DND-41 (cell line): ENCODE measurements at places on chromosomes 5 and 9.

- peaks cover 9% of the 10 kb centered on the region for H3K36me3 ChIP-seq
- H3K4me3 ChIP-seq = no peak overlapping the region
- H3K4me1 ChIP-seq = peaks cover 12% of the 10 kb centered on the region
Observed at GRCh38 chr5:83097689-83098231, 20.4 kb downstream of the XRCC4 start.

- peaks cover 4% of the 10 kb centered on the region for H3K27me3 ChIP-seq
- no peak for DNase-seq
- H3K4me3 ChIP-seq = no peak overlapping the region
- no peaks in the 10 kb centered on the region for H3K36me3 ChIP-seq
- no peak overlapping the region for H3K27ac ChIP-seq
Observed at GRCh38 chr5:113680534-113680933, 167.0 kb downstream of the YTHDC2 start.

DNA sequence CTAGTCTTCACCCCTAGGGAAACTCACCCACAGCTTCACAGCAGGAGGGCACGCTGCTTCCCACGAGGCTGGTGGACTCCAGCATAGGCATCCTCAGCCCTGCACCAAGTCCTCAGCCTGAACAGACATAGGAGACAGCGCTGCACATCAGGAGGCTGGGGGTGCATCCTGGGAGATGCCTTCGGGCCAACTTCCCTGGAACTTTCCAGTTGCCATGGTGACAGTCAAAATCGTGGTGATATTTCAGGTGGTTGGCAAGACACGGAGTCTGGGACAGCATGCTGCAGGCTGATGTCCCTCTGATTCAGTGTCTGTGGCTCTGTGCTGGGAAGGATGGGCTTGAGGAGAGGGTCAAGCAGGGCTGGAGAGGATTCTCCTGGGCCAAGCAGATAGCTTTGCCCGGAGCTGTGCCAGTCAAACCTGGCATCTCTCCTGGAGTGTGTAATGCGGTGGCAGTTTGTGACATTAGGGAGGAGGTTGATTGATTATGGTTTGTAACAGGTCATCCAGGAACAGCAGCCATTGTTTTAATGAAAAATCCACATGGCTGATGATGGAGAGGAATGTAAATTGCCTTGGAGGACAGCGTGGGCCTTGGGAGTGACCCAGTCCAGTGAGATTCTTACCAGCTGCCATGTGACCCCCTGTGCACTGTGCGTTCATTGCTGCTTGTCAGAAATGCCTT is 35.6 kb upstream of the SEMA4D start:
- no peaks in the 10 kb centered on the region for H3K27me3 ChIP-seq
- H3K36me3 ChIP-seq = no peaks in the 10 kb centered on the region
- no peak for DNase-seq
- H3K4me3 ChIP-seq = no peak overlapping the region
- H3K4me1 ChIP-seq = peaks cover 81% of the 10 kb centered on the region

GRCh38 chr5:141100243-141100805 is at the start of gene PCDHB3:
PCDHB3 (plus strand) TSS chr5:141100473; CDS start chr5:141100650, 177 bp downstream.
- H3K27me3 ChIP-seq = no peaks in the 10 kb centered on the region
- peak; percentile 28 for DNase-seq
- H3K27ac ChIP-seq = no peak within 1 kb of the TSS
- no peak within 1 kb of the TSS for H3K4me3 ChIP-seq
- H3K36me3 ChIP-seq = no peaks in the 10 kb centered on the region
- no peaks in the 10 kb centered on the region for H3K4me1 ChIP-seq

DNA sequence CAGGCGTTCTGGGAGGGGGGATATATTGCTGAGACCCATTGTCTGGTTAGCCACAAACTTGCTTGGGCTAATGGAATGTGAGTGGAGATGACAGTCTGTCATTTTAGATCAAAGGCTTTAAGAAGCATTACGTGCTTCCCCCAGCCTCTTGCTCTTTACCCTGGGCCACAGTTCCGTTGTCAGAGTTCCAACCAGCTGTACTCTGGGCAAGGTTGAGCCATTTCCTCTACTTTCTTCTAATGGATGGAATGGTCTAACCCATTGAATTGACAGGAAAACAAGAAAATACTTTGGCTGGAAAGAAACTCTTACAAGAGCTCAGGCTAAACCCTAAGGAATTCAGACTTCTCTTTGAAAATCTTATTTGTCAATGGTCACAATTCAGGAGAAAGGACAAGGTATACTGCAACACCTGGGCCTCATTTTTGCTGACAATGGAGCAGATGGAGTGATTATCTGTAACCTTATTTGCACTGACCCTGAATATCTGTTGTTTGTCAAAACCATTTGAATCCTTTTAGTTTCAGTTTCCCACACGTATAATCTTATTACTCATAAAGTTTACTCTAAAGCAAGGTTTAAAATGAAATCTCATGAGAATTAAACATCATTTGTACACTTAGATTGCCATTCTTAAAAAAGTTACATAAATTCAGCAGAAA is 231.4 kb downstream of the PDE4D start:
- H3K27me3 ChIP-seq = no peaks in the 10 kb centered on the region
- no peaks in the 10 kb centered on the region for H3K4me1 ChIP-seq
- H3K36me3 ChIP-seq = no peaks in the 10 kb centered on the region
- no peak overlapping the region for H3K27ac ChIP-seq

GRCh38 chr9:110257097-110257841 is 962 bp upstream of the TXN start:
- peak overlapping the region; percentile 88 for H3K27ac ChIP-seq
- peaks cover 7% of the 10 kb centered on the region; the same call in 1 of the 2 replicates for H3K36me3 ChIP-seq
- H3K4me3 ChIP-seq = peak overlapping the region; percentile 98
- H3K4me1 ChIP-seq = peaks cover 40% of the 10 kb centered on the region

DNA sequence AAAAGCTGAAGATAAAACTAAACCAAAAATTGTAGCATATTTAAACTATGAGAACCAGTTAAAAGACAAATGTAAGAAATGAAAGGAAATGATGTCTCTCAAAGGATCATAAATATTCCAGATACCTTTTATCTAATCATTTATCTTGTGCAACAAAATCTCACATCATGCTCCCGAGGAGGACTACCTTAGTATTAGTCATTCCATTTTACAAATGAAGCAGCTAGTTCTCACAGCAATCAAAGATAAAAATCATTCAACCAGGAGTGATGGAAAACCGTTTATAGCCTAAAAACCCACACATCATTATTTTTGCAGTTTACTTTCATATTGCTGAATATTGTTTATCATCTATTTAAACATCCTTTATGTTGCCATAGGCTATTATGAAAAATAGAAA is 190.0 kb downstream of the CDH12 start:
- no peak overlapping the region for H3K4me3 ChIP-seq
- no peak overlapping the region for H3K27ac ChIP-seq
- no peaks in the 10 kb centered on the region for H3K4me1 ChIP-seq
- H3K36me3 ChIP-seq = no peaks in the 10 kb centered on the region
- H3K27me3 ChIP-seq = no peaks in the 10 kb centered on the region

- H3K4me3 ChIP-seq = no peak overlapping the region
- H3K27ac ChIP-seq = no peak overlapping the region
- H3K27me3 ChIP-seq = no peaks in the 10 kb centered on the region
- DNase-seq = no peak
- no peaks in the 10 kb centered on the region for H3K36me3 ChIP-seq
Observed at GRCh38 chr5:125489146-125489545, 742.7 kb upstream of the ZNF608 start.

GRCh38 chr5:160956051-160956450 is 104.0 kb upstream of the ATP10B start:
- H3K4me3 ChIP-seq = no peak overlapping the region
- H3K4me1 ChIP-seq = no peaks in the 10 kb centered on the region
- no peaks in the 10 kb centered on the region for H3K36me3 ChIP-seq
- no peaks in the 10 kb centered on the region for H3K27me3 ChIP-seq

GRCh38 chr5:59034498-59035186 is 451.8 kb downstream of the RAB3C start:
- DNase-seq = no peak
- H3K4me1 ChIP-seq = peaks cover 7% of the 10 kb centered on the region
- H3K36me3 ChIP-seq = no peaks in the 10 kb centered on the region
- H3K27me3 ChIP-seq = no peaks in the 10 kb centered on the region

DNA sequence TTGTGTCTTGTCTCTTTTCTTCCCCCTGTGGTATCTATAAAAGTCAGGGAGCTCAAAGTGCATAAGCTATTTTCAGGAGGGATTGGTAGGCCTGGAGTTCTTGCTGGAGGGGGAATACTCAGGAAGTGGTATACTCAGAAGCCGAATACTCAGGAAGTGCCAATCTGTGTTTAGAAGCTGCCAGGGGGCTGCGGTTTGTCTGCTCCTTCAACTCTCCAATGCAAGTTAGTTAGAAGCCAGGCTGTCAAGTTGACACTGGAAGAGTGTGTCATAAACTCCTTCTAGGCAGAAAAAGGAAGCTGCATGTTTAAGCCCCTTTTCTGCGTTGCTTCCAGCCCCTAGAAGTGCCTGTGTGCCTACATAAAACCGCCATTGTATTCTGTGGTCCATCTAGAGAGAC is 366.5 kb downstream of the TAF11L14 start:
- H3K27ac ChIP-seq = no peak overlapping the region
- no peaks in the 10 kb centered on the region for H3K36me3 ChIP-seq
- H3K4me1 ChIP-seq = no peaks in the 10 kb centered on the region
- H3K27me3 ChIP-seq = no peaks in the 10 kb centered on the region

DNA sequence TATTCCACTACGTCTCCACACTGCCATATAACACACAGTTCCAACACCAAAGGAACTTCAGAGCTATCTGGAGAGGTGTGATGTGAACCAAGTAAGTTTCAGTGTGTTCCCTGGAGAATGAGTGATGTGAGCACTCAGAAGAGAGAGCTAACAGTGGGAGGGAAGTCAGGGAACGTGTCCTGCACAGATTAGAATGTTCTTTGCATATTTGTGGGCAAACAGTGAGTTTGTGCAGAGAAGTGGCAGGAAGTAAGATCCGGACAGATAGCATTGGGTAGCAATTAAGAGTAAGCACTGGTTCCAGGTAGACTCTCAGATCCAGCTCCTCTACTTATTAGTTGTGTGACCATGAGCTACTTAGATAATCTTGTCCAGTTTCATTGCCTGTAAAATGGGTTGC is 206.4 kb downstream of the PDZD2 start:
- no peaks in the 10 kb centered on the region for H3K4me1 ChIP-seq
- no peak overlapping the region for H3K27ac ChIP-seq
- no peaks in the 10 kb centered on the region for H3K27me3 ChIP-seq
- DNase-seq = no peak
- no peaks in the 10 kb centered on the region for H3K36me3 ChIP-seq
- no peak overlapping the region for H3K4me3 ChIP-seq

GRCh38 chr5:128522336-128522735 is 15.7 kb downstream of the FBN2 start:
- no peaks in the 10 kb centered on the region for H3K27me3 ChIP-seq
- no peaks in the 10 kb centered on the region for H3K36me3 ChIP-seq
- no peak for DNase-seq
- H3K27ac ChIP-seq = no peak overlapping the region

DNA sequence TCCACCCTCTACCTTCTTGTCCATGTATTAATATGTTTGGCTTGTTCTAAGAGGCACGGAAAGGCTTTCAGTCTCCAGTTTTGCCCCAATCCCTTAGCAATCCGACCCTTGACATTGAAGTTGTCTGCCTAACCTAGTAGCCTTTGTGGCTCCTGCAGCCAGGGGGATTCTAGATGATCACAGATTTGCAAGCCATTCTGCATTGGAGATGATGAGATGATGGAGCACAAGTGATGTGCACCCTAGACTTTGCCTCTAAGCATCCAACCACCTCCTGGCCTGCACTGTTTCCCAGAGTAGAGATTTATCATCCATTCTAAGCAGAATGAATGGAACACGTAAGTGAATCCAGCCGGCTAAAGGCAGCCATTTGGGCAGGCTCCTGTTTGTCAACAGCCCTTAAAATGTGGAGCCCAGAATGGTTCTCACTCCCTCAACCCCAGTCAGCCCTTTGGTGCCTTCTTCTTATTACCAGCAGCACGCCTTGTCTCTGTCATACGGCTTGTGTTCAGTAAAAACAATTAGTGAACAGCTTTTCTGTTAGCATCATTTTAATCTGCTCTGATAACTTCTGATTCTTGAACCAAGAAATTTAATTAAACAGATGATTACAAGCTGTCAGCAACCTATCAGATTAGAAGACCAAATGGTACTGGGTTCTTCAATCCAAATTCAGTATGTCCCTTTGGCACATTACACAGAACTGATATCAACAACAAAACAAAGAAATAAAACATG is 5.7 kb upstream of the TRAF1 start:
- peaks cover 65% of the 10 kb centered on the region for H3K4me1 ChIP-seq
- no peak for DNase-seq
- H3K4me3 ChIP-seq = no peak overlapping the region
- no peaks in the 10 kb centered on the region for H3K27me3 ChIP-seq
- H3K36me3 ChIP-seq = no peaks in the 10 kb centered on the region
- H3K27ac ChIP-seq = peak overlapping the region; percentile 71

GRCh38 chr5:17221843-17222636 is 4.6 kb downstream of the BASP1 start:
- no peak overlapping the region for H3K4me3 ChIP-seq
- no peaks in the 10 kb centered on the region for H3K27me3 ChIP-seq
- DNase-seq = no peak
- no peaks in the 10 kb centered on the region for H3K36me3 ChIP-seq

GRCh38 chr5:177421062-177421798 is 5.2 kb upstream of the GRK6 start:
- no peak overlapping the region for H3K4me3 ChIP-seq
- H3K27me3 ChIP-seq = no peaks in the 10 kb centered on the region
- no peak for DNase-seq
- no peaks in the 10 kb centered on the region for H3K36me3 ChIP-seq
- H3K4me1 ChIP-seq = peaks cover 10% of the 10 kb centered on the region
- no peak overlapping the region for H3K27ac ChIP-seq

- no peaks in the 10 kb centered on the region for H3K27me3 ChIP-seq
- no peaks in the 10 kb centered on the region for H3K4me1 ChIP-seq
- H3K4me3 ChIP-seq = no peak overlapping the region
- no peaks in the 10 kb centered on the region for H3K36me3 ChIP-seq
- no peak overlapping the region for H3K27ac ChIP-seq
- DNase-seq = no peak
Observed at GRCh38 chr5:75734913-75735789, 17.9 kb upstream of the POC5 start.

GRCh38 chr9:91483835-91484234 is 60.2 kb upstream of the NFIL3 start:
- H3K36me3 ChIP-seq = no peaks in the 10 kb centered on the region
- H3K4me3 ChIP-seq = no peak overlapping the region
- H3K27ac ChIP-seq = no peak overlapping the region
- no peaks in the 10 kb centered on the region for H3K27me3 ChIP-seq

GRCh38 chr9:128587453-128587852 is 35.1 kb downstream of the SPTAN1 start:
- H3K27ac ChIP-seq = peak overlapping the region; percentile 82; the same call in 1 of the 2 replicates
- H3K4me1 ChIP-seq = peaks cover 29% of the 10 kb centered on the region
- DNase-seq = peak; percentile 87
- no peaks in the 10 kb centered on the region for H3K27me3 ChIP-seq
- H3K4me3 ChIP-seq = no peak overlapping the region
- H3K36me3 ChIP-seq = peaks cover 81% of the 10 kb centered on the region

DNA sequence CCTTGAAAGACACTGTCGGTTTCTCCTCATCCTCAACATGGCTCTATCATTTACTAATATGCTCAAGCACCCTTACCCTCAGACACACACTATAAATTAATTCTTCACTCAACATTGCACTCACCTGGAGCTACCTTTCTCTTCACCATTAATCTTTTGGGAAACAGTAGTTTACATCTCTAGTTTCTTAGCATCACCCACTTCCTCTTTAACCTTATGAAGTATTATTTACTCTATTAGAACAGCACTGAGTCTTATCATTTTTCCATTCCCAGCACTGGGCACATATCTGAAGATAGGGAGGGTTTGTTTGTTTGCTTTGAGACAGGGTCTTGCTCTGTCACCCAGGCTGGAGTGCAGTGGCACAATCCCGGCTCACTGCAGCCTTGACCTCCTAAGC is 213.5 kb downstream of the SMARCA2 start:
- H3K27ac ChIP-seq = no peak overlapping the region
- H3K4me1 ChIP-seq = peaks cover 5% of the 10 kb centered on the region; the same call in 1 of the 2 replicates
- no peak for DNase-seq
- H3K27me3 ChIP-seq = no peaks in the 10 kb centered on the region
